ENCODE measurements at places on chromosomes 11 and 22. TPM values are rescaled to one million over a fixed set of nuclear protein-coding genes. Genes with fewer than 3 reads are reported as not detected.

GRCh38 chr22:45007391-45008185 lies 2.2 kb downstream of the PHF21B start:
- DNase-seq, result no peak

Gene POTEH
- not detected for polyA plus RNA-seq

Gene UQCR10
- polyA plus RNA-seq, result 329 TPM

- no peak for DNase-seq
Observed at GRCh38 chr11:70558681-70559080, 160.4 kb downstream of the CTTN start.

Measured in CD4-positive, CD25-positive, alpha-beta regulatory T cell (primary cell).